PC-3 (cell line): ENCODE measurements at places on chromosomes 7 and 10. TPM values are rescaled to one million over a fixed set of nuclear protein-coding genes. Genes with fewer than 3 reads are reported as not detected.

ASAH2 gene
- 0.75 and 14.0 TPM in 2 replicates for total RNA-seq

DDX56 gene
- 93.8 and 119 TPM in 2 replicates for total RNA-seq

PRKCQ gene
- total RNA-seq, result not detected in 2 replicates

PDIA4 gene
- total RNA-seq, result 249 and 253 TPM in 2 replicates
